ENCODE measurements at places on chromosomes 1 and 21. TPM values are rescaled to one million over a fixed set of nuclear protein-coding genes. Genes with fewer than 3 reads are reported as not detected.

GRCh38 chr1:203695116-203695515, 68.5 kb downstream of the ATP2B4 start:
- no peak for DNase-seq

DNA sequence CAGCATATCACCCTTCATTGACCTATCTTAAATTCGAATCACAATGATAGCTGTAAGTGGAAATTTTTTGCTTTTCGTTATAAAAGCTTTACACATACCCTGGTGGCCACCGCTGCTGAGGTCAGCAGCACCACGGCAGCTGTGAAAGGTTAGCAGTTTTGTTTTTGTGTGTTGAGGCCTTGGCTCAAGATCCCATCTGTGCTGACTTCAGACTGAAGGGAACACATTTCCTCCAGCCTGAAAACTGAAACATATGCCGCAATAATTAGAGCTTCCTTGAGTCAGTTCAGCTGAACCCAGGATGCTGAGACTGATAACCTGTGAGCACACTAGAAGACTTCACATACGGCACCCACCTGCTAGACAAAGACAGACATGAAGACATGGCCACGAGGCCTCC, 103.0 kb downstream of the SMYD3 start:
- no peak for DNase-seq

DNA sequence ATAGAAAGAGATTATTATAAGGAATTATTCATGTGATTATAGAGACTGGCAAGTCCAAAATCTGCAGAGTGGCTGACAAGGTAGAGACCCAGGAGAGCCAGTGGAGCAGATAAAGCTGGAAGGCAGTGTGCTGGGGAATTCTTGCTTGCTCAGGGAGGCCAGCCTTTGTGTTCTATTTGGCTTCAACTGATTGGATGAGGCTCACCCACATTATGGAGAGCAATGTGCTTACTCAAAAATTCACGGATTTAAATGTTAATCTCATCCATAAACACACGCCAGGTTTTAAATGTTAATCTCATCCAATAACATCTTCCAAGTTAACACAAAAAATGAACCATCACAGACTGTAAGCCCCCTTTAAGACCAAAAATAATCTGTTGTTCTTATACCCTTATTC, 30.2 kb upstream of the PHGDH start:
- no peak for DNase-seq

GRCh38 chr1:110393691-110394492, 3.1 kb upstream of the SLC16A4 start:
- no peak for DNase-seq

Gene HPCAL4
- total RNA-seq = 0.58 TPM

Gene TFF1
- not detected for total RNA-seq
